ENCODE measurements at places on chromosomes 16 and 17.

GRCh38 chr17:47099451-47099986, 89.6 kb downstream of the CDC27 start:
- DNase-seq: no peak

GRCh38 chr17:12666718-12667117, 1.0 kb downstream of the MYOCD start:
- no peak for DNase-seq

GRCh38 chr17:3859940-3860339, 13.9 kb upstream of the NCBP3 start:
- DNase-seq: no peak

GRCh38 chr16:65548470-65548869, 426.6 kb upstream of the CDH11 start:
- no peak for DNase-seq

GRCh38 chr16:49531425-49531824, 157.8 kb downstream of the C16orf78 start:
- DNase-seq: no peak

DNA sequence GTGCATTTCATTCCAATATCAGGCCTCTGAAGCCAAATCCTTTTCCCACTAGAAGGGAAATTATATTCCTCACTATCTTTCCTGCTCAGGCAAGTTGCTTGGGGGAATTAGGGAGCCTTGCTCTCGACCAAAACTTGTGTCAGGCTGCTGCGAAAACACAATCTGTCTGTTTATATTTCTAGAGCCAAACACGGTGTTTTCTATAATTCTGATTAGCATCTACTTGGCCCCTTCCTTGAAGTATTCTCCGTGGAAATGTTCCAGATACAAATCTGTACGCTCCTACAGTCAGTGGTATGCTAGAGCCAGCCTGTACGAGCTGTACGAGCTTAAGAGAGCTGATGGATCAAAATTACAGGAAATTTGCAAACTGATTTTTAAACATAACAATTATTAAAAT, 299.3 kb upstream of the SALL1 start:
- no peak for DNase-seq

- DNase-seq: peak; percentile 44
Observed at GRCh38 chr16:12637002-12637401, 166.7 kb downstream of the CPPED1 start.
